Prostate gland (tissue), 2 donors: ENCODE measurements at places on chromosomes 7 and 10. TPM values are rescaled to one million over a fixed set of nuclear protein-coding genes. Genes with fewer than 3 reads are reported as not detected.
A peak's percentile ranks its signal among the peaks of the same experiment; 100 is the strongest.

The CDNF gene
- 18.4 TPM for total RNA-seq

The STEAP1B gene
- not detected for total RNA-seq

The CPN1 gene
- not detected for total RNA-seq

GRCh38 chr7:90877201-90877600 is 281.1 kb downstream of the CDK14 start:
- no peak for DNase-seq
- H3K4me1 ChIP-seq = no peaks in the 10 kb centered on the region
- no peak overlapping the region for H3K4me3 ChIP-seq
- H3K27ac ChIP-seq = no peak overlapping the region
- H3K27me3 ChIP-seq = no peaks in the 10 kb centered on the region
- no peaks in the 10 kb centered on the region for H3K36me3 ChIP-seq

- H3K4me3 ChIP-seq = no peak overlapping the region
- H3K36me3 ChIP-seq = no peaks in the 10 kb centered on the region
- H3K27ac ChIP-seq = no peak overlapping the region
- no peak for DNase-seq
- no peaks in the 10 kb centered on the region for H3K4me1 ChIP-seq
Measured at GRCh38 chr10:61016007-61016406, 72.0 kb upstream of the RHOBTB1 start.

DNA sequence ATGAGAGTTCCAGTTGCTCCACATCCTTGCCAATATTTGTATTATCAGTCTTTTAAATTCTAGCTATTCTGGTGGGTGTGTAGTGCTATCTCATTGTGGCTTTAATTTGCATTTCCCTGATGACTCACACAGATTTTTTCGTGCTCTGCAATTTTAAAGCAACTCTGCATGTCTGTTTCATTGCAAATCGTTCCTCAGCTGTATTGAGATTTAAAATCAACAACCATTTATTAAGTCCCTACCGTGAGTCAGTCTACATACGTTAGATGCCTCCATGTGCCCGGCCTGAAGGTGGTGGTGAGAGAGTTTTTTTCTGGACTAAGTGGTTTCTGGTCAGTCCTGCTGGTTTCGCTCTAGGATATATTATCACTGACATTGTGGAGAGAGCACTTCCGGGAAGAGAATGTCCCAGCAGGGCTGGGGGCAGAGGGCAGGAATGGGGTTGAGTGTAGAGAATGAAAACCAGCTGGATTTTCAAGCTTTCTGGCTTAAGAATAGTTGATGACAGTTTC is 8.4 kb upstream of the HYCC1 start:
- H3K36me3 ChIP-seq = no peaks in the 10 kb centered on the region
- no peak overlapping the region for H3K27ac ChIP-seq
- no peak overlapping the region for H3K4me3 ChIP-seq
- H3K4me1 ChIP-seq = no peaks in the 10 kb centered on the region

- no peak overlapping the region for H3K27ac ChIP-seq
- no peaks in the 10 kb centered on the region for H3K27me3 ChIP-seq
- no peak for DNase-seq
Measured at GRCh38 chr10:7752251-7752650, 35.5 kb downstream of the KIN start.

DNA sequence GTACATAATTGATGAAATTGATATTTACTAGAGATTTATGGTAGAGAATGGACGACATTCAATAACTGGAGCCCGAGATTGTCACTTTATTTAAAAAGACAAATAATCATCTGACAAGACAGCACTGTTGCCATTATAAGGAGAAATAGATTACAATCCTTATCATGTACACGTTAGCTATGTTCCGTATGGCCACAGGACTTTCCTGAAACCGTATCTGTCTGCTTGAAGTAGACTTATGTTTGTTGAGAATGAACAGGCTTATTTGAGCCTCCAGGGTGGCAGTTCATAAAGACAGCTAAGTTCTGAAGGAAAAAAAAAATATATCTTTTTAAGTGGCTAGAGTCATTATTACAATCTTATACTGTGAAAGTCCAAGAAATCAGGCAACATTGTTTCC is 317.2 kb downstream of the BICC1 start:
- no peak overlapping the region for H3K4me3 ChIP-seq
- H3K4me1 ChIP-seq = no peaks in the 10 kb centered on the region
- H3K27ac ChIP-seq = no peak overlapping the region
- no peak for DNase-seq

- no peak overlapping the region for H3K4me3 ChIP-seq
- no peak for DNase-seq
- H3K27ac ChIP-seq = no peak overlapping the region
Measured at GRCh38 chr10:43458227-43458626, 21.3 kb downstream of the ZNF487 start.

- H3K36me3 ChIP-seq = no peaks in the 10 kb centered on the region
- H3K4me3 ChIP-seq = peak overlapping the region; percentile 76
- peak overlapping the region; percentile 76 for H3K27ac ChIP-seq
- H3K27me3 ChIP-seq = no peaks in the 10 kb centered on the region
- peak; percentile 43 for DNase-seq
- H3K4me1 ChIP-seq = peaks cover 8% of the 10 kb centered on the region
Measured at GRCh38 chr10:119542988-119543813, 682 bp upstream of the RGS10 start.

DNA sequence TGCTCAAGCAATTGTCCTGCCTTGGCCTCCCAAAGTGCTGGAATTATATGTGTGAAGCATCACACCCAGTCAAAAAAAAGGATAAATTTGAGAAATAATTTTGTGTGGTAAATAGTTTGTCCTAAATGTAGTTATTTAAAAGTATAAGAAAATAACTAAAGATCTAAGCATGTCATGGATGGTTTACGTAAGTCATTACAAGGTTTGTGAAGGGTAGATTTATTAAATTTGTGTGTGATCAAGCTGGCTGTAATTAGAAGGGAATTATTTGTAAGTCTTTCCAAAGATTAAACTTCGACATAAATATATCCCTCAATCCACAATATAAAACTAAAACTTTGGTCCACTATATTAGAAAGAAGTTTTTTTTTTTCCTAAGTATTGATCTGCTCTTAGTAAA is 28.6 kb downstream of the ORC5 start:
- H3K36me3 ChIP-seq = no peaks in the 10 kb centered on the region
- peaks cover 3% of the 10 kb centered on the region for H3K4me1 ChIP-seq
- H3K27me3 ChIP-seq = no peaks in the 10 kb centered on the region
- H3K4me3 ChIP-seq = no peak overlapping the region
